ENCODE measurements at places on chromosomes 7 and 10.
A peak's percentile ranks its signal among the peaks of the same experiment; 100 is the strongest.

DNA sequence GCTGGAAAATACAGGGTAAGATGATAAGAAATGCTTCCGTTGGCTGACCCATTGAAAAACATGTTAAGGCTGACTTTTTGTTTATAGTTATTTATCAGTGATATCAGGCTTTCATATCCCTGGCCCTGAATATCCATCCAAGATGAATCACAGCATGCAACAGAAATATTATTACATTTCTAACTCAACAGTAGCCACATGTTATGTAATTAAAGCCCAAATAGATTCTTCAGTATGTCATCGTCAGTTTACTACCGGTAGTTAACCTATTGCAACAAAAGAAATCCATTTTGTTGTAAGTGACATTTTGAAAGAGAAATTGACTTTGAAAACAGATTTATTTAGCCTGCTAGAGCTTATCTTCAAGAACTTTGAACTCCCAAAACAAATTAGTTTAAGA, 354.1 kb upstream of the CELF2 start:
- DNase-seq: no peak

DNA sequence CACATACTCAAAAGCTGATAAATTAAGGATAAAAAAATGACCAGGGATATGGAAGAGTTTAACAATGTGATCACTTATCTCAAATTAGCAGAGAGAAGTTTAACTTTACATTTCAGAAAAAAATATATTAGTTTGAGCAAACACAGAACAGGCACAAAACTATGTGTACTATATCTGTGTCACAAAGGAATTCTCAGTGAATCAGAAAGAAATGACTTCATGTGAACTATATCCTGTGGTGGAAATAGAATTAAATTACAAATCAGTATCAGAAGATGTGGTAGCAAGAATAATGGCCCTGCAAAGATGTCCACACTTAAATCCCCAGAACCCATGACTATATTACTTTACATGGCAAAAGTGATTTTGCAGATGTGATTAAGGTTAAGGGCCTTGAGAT, 70.3 kb downstream of the SEC23IP start:
- DNase-seq: no peak

DNA sequence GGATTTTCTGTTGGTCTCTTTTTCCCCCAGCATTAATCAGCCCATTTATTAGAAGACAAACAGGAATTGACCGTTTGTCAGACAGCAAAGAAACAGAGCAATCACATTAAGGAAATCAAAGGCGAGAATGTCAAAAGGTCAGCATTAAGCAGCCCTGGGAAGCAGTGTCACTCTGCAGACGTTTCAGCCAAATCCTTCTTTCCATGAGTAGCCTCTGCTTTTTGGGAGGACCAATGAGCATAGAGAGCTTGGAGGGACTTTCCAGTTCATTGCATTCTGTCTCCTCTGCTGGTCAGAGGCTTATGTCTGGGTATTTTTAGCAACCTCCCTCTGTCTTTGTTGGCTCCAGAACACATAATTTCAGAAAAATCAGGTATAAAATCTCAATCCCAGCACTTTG, 481.4 kb downstream of the GALNT17 start:
- no peak for DNase-seq

GRCh38 chr10:13848520-13849445, 262.0 kb downstream of the PRPF18 start:
- no peak for DNase-seq

- no peak for DNase-seq
Observed at GRCh38 chr7:108099713-108100112, 30.4 kb downstream of the LAMB4 start.

- no peak for DNase-seq
Observed at GRCh38 chr10:95247881-95248583, 42.8 kb downstream of the PDLIM1 start.

DNA sequence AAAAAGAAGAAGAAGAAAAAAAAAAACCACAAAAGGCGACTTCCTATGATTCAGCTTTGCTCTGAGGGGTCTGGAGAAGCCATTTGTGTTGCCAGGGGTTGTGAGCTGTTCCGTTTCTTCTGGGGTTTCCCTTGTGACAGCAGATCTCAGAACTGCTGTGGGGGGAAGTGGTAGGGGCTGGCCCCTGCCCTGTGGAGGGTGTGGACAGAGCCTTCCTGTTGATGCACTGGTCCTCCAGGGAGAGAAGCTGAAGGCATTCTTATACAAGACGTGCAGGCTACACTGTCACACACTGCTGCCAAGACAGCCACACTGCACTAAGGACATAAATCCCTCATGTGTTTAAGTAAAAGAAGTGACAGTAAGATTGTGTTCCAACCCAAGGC, 17.3 kb upstream of the CSGALNACT2 start:
- peak; percentile 70 for DNase-seq

DNA sequence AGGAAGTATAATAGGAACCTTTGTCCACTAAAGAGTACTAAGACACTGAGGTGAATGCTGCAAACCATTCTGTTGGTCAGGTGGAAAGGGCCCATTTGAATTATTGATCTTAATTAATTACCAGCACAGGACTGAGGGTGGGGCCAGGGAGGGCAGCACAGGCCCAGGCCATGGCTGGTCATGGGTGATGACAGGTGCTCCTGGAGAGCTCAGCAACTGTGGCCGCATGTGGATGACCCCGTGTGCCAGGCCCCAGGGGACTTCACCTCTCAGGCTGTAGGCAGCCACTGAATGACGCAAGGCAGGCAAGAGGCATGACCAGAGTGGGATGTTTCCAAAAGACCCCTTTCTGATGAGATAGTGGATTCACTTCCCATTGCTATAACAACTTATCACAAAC, 54.2 kb downstream of the HECW1 start:
- DNase-seq: no peak

- DNase-seq: no peak
Observed at GRCh38 chr10:71607082-71607443, 112.5 kb downstream of the C10orf105 start.

GRCh38 chr10:125848371-125848770, 25.0 kb downstream of the BCCIP start:
- no peak for DNase-seq

GRCh38 chr10:128747582-128748346, 621.5 kb upstream of the MKI67 start:
- DNase-seq: no peak

Measured in activated CD4-positive, alpha-beta T cell treated with anti-CD3 and anti-CD28 coated beads for 48 hours (primary cell).